ENCODE measurements at places on chromosomes 6 and 20. TPM values are rescaled to one million over a fixed set of nuclear protein-coding genes. Genes with fewer than 3 reads are reported as not detected.

DNA sequence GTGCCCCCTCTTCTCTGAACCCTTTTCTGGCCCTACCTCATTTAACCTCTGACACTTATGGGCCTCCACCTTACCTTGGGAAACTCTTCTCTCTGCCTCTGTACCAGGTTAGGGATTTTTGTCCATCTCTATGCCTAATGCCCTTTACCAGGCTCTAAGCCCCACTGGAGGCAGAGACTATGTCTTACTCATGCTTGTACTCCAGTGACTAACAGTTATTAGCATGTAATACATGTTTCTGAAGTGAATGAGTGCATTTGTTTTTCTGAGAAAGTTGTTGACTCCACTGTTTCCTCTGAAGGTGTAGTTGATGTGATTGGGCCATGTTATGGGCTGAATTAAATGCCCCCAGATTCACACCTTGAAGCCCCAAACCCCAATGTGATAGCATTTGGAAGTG, 234.3 kb downstream of the PACRG start:
- DNase-seq = no peak

DNA sequence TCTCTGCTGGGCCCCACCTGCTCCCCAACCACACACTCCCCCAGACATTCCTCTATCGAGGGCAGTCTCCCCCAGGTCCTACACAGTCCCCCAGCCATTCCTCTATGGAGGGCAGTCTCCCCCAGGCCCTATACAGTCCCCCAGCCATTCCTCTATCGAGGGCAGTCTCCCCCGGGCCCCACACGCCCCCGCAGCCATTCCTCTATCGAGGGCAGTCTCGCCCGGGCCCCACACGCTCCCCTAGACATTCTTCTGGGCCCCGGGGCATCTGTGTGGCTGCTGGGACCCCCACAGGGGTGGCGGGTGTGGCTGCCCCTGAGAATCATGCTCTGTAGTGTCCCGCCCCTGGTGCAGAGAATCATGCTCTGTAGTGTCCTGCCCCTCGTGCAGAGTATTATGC, 43.6 kb upstream of the BHLHE23 start:
- DNase-seq = no peak

DNA sequence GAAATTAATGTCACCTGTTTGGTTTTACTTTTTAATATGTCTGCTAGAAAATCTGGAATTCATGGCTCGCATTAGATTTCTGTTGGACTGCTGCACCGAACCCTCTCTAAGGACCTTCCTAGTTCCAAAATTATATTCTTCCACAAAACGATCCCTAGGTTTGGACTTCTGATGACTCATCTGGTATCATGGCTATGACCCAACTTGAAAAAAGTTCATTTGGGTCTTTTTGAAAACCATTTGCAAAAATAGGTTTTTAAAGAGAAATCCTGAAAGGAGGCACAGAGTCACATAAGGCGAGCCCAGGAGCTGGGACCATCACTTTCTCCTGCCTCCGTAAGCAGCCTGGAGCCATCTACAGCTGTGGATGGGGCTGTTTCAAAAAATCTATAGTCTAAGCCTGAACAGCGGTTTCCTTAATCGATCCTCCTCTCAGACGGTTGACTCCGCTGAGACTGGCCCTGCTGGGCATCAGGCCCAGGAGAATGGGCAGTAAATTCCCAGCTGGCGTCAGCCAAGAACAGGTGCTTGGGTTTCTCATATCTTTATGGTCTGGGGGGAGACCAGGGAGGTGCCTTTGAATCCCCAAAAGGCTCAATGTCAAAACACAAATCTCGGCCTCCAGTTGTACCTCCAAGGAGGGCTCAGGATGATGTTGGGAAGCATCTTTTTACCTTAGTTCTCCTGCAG, 44.6 kb downstream of the SLC24A3 start:
- no peak for DNase-seq

DNA sequence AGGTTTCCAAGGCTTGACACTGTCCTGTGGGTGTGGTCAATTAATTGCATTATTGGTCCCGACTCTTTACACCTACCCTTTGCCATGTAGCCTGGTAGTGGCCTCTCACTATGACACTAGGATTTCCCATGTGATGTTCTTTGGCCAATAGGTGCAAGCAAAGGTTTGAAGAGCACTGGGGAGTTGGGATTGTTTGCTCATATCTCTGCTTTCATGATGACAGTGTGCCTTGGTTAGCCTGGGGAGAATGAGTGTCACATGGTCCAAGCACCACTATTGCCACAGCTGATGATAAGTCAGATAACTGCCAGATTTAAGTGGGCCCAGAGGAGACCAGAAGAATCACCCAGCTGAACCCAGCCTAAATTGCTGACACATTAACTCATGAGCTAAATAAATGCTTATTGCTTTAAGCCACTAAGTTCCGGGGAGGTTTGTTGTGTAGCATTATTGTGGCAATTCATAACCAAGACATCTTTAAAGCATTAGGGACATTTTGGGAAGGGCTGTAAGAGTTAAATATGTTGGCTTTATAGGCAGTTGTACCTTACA, 17.2 kb upstream of the SCP2D1 start:
- DNase-seq = no peak

Gene DEFB112
- not detected for total RNA-seq
